ENCODE measurements at places on chromosomes 1 and 21.

- no peak for DNase-seq
Observed at GRCh38 chr1:15684468-15685291, 560 bp downstream of the PLEKHM2 start.

GRCh38 chr21:43817157-43818086, 28.0 kb downstream of the RRP1 start:
- DNase-seq: no peak

DNA sequence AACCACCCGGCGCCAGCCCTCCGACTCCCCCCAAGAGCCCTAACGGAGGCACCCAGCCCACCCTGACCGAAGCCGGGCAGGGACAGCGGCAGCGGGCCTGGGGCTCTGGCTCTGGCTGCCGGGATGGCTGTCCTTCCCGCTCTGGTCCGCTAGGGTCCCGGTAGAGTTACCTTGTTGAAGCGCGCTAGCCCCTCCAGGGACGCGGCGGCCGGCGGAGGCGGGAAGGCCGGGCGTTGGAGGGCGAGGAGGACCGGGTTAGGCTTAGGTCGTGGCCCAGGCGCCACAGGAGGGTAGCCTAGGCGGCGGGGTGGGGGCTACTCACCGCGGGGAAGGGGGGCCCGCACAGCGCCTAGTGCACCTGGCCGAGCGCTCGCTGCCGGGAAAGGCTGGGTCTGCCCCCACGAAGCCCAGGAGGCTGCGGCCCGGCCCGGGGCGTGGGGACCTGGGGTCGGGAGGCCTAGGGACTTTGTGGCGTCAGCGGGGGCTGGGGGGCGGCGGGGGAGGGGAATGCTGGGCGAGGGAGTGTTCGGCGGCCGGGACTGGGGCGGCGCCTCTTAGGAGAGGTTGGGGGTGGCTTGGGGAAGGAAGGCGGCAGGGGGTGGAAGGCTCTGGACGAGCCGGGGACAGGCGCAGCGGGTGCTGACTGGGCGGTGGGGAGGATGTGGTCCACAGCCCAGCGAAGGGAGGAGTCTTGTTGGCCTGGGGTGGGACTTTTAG, at the start of gene TRIM17:
Gene TRIM17, minus strand, starts transcription at position 645 of the 717 bp plus-strand sequence. CDS start 1,789 bp downstream, outside the sequence.
- DNase-seq: no peak

- no peak for DNase-seq
Observed at GRCh38 chr1:226447932-226448665, 40.2 kb upstream of the PARP1 start.

GRCh38 chr1:41435570-41436178, 48.8 kb downstream of the EDN2 start:
- no peak for DNase-seq

- no peak for DNase-seq
Observed at GRCh38 chr1:234114648-234115307, 210.3 kb downstream of the SLC35F3 start.

DNA sequence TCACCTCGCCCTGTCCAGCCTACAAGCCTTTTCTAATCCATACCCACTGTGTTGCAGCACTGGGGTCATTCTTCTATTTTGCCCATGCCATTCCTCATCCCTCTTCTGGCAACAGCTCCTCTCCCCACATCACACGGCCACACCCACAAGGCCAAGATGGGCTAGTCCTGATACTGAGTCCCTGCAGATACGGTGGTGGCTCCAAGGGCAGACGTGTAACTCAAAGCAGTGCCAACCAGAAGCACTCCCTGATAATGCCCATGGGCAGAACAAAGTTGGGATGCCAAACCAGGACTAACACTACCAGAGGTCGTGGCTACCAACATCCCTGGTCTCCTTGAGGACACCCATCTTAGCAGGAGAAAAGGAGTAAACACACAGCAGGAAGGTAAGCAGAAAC, 64.8 kb downstream of the APP start:
- DNase-seq: no peak

Data from substantia nigra (tissue), 51 donors.